ENCODE measurements at places on chromosomes 12 and 14. TPM values are rescaled to one million over a fixed set of nuclear protein-coding genes. Genes with fewer than 3 reads are reported as not detected.
A peak's percentile ranks its signal among the peaks of the same experiment; 100 is the strongest.

Gene FOXN4
- polyA plus RNA-seq, result 0.01 TPM

GRCh38 chr14:53180272-53181221 lies 27.4 kb upstream of the DDHD1 start:
- no peak overlapping the region for H3K4me3 ChIP-seq
- no peak for DNase-seq
- H3K4me1 ChIP-seq, result no peaks in the 10 kb centered on the region
- H3K36me3 ChIP-seq, result no peaks in the 10 kb centered on the region

DNA sequence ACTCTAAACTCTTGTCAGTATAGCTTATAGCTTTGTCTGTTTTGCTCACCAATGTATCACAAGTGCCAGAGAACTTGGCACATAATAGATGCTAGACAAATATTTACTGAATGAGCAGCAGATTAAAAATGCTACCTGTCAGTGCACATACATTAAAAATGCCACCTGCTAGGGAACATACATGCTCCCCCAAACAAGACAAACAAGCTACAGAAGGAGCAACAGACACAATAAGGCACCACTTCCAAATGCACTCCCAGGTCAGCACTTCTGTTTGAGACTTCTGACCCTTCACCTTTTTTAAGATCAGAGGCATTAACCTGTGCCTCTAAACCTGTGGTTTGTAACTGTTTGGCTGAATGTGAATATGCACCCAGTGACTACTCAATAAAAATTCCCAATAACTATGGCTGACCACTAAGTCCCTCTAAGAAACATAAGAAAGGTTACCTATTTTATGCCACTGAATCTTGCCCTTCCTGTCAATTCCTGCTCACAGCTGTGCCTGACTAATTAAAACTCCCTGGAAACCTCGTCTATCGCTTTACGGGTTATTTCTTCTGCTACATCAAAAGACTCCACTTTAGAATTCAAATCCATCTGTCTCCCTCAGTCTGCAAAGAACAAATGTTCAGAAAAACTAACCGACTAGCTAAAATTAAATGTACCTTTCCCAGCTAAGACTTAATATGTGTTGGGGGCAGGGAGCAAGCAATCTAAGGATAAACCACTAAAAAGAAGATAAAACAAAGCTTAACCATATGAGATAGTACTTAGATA lies 41.0 kb downstream of the HECTD4 start:
- no peak overlapping the region for H3K4me3 ChIP-seq
- no peaks in the 10 kb centered on the region for H3K27me3 ChIP-seq
- no peak for DNase-seq
- peaks cover 34% of the 10 kb centered on the region for H3K4me1 ChIP-seq

DNA sequence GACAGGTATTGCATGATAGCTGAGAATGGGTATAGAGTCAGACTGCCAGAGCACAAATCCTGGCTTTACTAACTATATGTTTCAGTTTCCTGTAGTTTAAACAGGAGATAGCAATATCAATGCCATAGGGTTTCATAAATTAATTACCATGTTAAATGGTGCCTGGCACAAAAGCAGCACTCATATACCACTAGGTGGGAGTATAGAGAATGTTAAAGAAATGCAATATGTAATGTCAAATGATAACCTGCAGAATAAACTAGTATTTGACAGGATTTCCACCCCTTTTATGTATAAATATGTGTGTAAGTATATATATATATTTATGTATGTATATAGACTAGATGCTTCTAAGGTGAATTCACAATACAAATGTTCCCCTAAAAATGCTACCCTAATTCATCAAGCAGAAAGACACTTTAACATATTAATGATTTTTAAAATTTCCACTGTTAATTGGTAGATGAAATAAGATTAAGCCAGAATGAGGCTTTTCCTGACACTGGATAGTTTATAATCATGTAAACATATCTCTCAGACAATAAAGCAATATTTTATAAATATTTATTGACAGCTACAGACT lies 8.6 kb downstream of the WDR89 start:
- no peak overlapping the region for H3K4me3 ChIP-seq
- no peaks in the 10 kb centered on the region for H3K27me3 ChIP-seq
- no peaks in the 10 kb centered on the region for H3K36me3 ChIP-seq
- H3K27ac ChIP-seq, result no peak overlapping the region

GRCh38 chr12:46456356-46457334 lies 84.1 kb upstream of the SLC38A2 start:
- no peak overlapping the region for H3K4me3 ChIP-seq
- H3K36me3 ChIP-seq, result no peaks in the 10 kb centered on the region
- peaks cover 48% of the 10 kb centered on the region for H3K4me1 ChIP-seq
- DNase-seq, result no peak
- H3K27ac ChIP-seq, result peak overlapping the region; percentile 67
- H3K27me3 ChIP-seq, result no peaks in the 10 kb centered on the region

DNA sequence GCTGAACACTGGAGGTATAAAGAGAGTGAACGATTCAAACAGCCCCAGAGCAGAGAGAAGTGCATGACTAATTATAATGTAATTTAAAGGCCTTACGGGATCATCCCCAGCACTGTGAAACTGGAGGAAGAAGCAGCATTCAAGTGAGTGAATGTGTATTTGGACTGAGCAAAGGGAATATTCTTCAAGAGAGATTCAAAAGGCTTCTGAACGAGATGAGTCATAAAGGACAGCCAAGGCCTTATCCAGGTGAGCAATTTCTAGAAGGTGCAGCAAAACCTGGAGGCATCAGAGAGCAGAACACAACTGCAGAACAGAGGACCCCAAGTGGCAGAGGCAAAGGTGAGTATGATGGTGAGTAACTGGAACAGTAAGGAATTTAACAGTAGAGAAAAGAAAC lies 127.2 kb downstream of the BCAT1 start:
- H3K27ac ChIP-seq, result no peak overlapping the region
- no peaks in the 10 kb centered on the region for H3K36me3 ChIP-seq
- H3K27me3 ChIP-seq, result no peaks in the 10 kb centered on the region
- DNase-seq, result no peak

- no peak for DNase-seq
- no peak overlapping the region for H3K4me3 ChIP-seq
- peaks cover 27% of the 10 kb centered on the region for H3K27me3 ChIP-seq
- no peak overlapping the region for H3K27ac ChIP-seq
- no peaks in the 10 kb centered on the region for H3K4me1 ChIP-seq
Measured at GRCh38 chr12:115758183-115758582, 519.3 kb downstream of the MED13L start.

DNA sequence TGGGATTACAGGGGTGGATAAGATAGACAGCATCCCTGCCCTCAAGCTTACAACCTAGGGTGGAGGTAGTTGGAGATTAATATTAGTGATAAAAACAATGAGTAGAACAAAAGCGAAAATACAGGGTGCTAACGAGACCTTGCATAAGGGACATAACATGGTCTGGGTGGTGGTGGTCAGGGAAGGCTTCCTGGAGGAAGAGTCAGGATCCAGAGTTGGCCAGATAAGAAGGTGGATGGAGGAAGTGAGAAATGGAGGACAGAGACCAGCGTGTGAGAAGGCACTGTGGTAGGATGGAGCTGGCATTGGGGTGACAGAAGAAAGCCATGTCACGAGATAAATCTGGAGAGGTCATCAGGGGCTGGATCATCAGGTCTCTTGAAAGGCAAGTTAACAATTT lies 19.2 kb downstream of the NOS1 start:
- H3K27me3 ChIP-seq, result no peaks in the 10 kb centered on the region
- DNase-seq, result no peak
- no peak overlapping the region for H3K4me3 ChIP-seq
- no peaks in the 10 kb centered on the region for H3K36me3 ChIP-seq
- no peak overlapping the region for H3K27ac ChIP-seq

Measured in psoas muscle (tissue), 8 donors.